ENCODE measurements at places on chromosomes 2 and 18.
A peak's percentile ranks its signal among the peaks of the same experiment; 100 is the strongest.

- no peak for DNase-seq
Observed at GRCh38 chr2:62383846-62384245, 122.1 kb downstream of the TMEM17 start.

GRCh38 chr18:46415532-46416252 is 241.3 kb downstream of the LOXHD1 start:
- DNase-seq = no peak

DNA sequence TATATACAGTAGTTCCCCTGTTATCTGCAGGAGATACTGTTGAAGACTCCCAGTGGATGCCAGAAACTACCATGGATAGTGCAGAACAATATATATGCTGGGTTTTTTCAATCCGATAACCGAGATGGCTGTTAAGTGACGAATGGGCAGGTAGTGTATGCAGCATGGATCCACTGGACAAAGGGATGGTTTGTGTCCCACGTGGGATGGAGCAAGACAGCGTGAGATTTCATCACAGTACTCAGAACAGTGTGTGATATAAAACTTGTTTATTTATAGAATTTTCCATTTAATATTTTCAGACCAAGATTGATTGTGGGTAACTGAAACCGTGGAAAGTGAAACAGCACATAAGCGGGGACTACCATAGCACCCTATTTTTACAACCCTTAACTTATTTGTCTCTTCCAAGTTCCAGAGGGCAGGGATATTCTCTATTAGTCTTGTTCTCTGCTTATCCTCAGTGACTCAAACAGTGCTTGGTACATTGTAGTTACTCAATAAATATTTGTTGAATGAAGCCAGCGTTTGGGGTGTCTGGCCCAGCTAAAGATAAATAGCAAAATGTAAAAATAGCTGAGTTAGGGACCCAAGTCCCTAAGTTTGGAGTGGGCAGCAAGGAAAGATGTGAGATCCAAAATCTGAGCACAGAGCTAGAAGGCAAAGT is 50.0 kb downstream of the RHBDD1 start:
- no peak for DNase-seq

DNA sequence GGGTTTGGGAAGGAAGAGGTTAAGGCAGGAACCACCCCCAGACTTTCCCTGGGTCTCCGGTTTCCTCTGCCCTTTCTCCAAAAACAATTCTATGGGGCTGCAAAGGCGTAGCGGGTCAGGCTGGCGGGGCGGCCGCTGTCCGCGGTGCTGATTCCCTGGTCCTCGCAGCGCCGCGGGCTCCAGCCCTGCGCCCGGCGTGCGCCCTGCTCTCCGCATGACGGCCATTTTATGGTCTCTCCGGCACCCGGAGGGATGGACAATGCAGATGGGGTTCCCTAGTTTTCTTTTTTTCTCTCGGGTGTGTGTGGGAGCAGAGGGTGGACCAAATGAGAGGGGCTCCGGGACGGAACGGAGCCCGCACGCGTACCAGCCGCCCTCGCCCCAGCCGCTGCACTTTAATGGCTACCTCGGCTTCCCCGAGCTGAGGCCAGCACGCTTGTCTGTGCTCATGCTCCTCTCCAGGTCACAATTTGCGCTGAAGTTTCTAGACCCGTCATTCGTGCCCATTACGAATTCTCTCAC is 1.6 kb downstream of the ST8SIA3 start:
- DNase-seq = no peak

DNA sequence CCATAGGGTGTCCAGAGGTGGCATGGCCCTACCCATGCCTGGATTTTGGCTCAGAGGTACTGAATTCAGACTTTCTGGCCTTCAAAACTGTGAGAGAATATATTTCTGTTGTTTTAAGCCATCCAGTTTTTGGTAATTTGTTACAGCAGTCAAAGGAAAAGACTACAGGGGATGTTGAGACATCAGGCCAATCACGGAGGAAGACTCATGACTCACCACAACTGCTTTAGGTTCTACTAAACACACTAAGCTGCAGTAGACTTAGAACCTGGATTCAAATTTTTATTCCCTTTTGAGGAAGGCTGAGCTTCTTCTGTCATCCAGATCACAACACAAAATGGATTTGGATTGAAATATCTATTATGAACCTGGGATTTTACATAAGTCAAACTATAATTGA is 12.0 kb upstream of the C2orf66 start:
- DNase-seq = no peak

- no peak for DNase-seq
Observed at GRCh38 chr2:210633699-210634098, 77.3 kb downstream of the CPS1 start.

GRCh38 chr2:229715895-229716507 is 1.6 kb upstream of the DNER start:
- peak; percentile 33 for DNase-seq

DNA sequence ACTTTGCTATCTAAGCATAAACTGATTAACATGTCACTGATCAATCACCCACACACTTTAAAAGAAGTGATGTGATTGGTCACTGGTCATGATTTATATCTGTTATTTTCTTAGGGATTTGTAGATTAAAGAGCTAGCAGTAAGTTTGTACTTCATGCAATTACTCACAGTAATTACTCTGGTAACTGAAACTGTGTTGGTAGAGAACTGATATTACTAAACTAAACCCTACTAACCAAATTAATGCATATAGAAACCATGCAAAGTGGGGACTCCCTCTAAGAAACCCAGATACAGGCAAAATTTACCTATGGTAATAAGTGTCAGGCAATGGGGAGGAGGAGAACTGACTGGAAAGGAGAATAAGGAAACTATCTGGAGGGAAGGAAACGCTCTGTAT is 44.8 kb upstream of the C2orf15 start:
- no peak for DNase-seq

- no peak for DNase-seq
Observed at GRCh38 chr2:149438330-149438960, 108.1 kb downstream of the LYPD6 start.

DNA sequence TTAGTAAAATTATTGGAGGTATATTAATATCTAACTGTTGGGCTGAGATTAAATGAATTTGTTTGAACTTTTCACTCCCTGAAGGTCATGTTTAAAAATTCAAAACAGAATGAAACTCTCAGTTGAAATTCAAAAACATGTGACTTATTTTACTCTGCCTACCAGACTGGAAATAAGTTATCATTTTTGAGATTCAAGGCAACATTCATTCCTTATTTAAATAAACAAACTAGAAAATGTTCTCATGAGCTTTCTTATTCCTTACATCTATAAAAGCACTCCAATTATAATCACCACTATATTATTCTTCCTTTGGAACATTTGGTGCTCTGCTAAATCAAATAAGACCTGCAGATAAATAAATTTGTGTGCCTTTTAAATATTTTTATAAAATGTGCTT is 217.8 kb downstream of the CDH2 start:
- DNase-seq = no peak

GRCh38 chr2:16330571-16330970 is 335.1 kb downstream of the CYRIA start:
- no peak for DNase-seq

- DNase-seq = no peak
Observed at GRCh38 chr2:158932131-158932645, 36.3 kb upstream of the TANC1 start.

GRCh38 chr2:230129343-230129742 is 60.6 kb upstream of the SLC16A14 start:
- no peak for DNase-seq

DNA sequence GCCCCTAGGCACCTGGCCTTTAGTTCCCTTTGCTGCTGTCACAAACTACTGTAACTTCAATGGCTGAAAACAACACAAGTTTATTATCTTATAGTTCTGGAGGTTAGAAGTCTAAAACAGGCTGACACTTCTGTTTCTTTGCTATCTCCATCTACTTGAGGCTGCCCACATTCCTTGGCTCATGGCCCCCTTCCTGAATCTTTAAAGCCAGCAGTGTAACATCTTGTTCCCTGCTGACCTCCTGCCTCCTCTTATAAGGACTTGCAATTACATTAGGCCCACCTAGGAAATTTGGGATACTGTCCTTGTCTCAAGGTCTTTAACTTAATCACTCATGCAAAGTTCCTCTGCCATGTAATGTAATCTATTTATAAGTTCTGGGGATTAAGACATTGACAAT is 6.5 kb downstream of the SMYD1 start:
- DNase-seq = no peak

GRCh38 chr18:36096955-36097354 is 29.6 kb upstream of the RPRD1A start:
- no peak for DNase-seq
